Stimulated activated CD4-positive, alpha-beta T cell treated with anti-CD3 and anti-CD28 coated beads, Interleukin-2, amount 100 ng/mL, for 24 hours (primary cell): ENCODE measurements at places on chromosomes 2 and 18.
A peak's percentile ranks its signal among the peaks of the same experiment; 100 is the strongest.

- peak; percentile 70 for DNase-seq
Measured at GRCh38 chr2:73268830-73269685, 15.2 kb downstream of the FBXO41 start.

DNA sequence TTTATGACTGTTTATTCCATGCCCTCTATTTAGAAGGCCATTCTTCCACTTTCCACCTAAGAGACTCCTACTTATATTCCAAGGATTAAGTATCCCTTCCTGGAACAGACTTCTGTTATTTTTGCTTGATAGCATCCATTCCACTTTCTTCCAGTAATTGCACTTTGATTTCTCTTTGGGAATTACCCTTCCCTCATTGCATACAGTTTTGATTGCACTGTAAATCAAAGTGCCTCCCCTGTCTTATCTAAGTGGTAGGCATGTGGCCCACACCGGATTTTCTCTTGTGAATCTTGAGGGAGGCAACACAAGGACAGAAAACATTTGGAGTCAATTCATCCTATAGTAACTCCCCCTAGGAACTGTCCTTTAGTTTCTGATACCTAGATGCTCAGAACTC, 120.4 kb downstream of the PDE11A start:
- DNase-seq = no peak

DNA sequence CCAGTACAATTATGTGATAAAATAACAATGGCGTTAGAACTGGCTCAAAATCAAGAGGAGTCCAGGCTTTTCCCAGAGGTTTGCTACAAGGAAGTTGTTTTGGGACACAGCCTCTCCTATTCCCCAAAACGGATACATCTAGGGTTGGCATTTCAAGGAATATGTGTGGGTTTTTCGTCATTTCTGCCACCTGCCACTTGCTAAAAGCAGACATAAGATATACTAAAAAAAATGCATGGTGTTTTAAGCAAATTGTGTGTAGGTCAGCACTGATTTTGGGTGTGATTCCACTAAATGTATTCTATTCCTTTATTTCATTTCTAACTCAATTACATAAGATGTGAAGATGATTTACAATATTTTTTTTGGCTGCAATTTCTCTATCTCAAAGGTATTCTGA, 36.4 kb upstream of the GCG start:
- DNase-seq = no peak

GRCh38 chr2:39359453-39360038, 77.5 kb downstream of the MAP4K3 start:
- DNase-seq = no peak

- no peak for DNase-seq
Measured at GRCh38 chr2:166485558-166486178, 8.4 kb downstream of the SCN7A start.

- DNase-seq = no peak
Measured at GRCh38 chr2:54430649-54431048, 25.5 kb upstream of the SPTBN1 start.

DNA sequence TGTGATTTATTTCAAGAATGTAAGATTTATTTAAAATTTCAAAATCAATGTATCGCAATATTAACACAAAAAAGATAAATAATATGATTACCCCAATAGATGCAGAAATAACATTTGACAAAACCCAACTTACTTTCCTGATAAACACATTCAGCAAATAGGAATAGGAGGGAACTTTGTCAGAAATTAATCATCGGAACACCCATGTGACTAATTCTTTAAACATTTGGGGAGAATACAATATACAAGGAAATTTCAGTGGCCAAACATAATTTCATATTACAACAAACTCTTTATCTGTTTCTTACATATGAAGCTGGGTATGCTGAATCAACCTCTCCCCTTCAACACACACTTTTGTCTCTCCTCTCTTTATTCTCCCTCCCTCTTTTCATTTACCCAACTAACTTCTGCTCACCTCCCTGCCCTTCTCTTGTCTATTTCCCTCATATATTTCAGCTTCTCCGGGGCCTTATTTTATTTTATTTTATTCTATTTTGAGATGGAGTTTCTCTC, 309.6 kb upstream of the CNTNAP5 start:
- DNase-seq = no peak

DNA sequence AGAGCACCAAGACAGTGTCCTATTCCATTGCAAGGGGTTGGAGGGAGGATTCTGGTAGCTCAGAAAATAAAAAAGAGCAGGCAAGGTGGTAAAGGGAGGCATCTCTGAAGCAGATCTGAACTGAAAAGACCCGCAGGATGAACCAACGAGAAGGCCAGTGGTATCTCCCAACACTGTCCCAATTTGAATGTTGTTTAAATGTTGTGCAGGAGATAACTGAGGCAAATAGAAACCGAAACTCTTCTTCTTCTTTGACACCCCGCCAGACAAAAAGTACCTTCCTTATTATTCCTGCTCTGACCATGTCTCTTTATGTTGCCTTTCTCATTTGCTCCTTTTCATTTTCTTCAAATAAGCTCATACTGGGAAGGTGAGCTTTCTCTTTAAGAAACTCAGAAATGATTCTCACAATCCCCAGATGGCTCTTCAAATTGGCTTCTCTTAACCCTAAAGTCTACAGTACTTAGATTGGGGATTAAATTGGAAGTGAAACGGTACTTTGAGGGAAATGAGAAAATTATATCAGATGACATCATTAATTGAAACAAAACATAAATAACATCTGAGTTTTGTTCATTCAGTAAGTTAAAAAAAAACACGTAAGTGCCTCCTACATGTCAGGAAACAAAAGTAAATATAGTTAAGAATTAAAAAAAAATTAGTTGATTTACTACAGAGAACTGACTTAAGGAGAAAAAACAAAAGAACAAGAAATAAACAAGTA, 143.6 kb downstream of the WDPCP start:
- DNase-seq = no peak

- no peak for DNase-seq
Measured at GRCh38 chr2:174217869-174218268, 30.5 kb downstream of the OLA1 start.

DNA sequence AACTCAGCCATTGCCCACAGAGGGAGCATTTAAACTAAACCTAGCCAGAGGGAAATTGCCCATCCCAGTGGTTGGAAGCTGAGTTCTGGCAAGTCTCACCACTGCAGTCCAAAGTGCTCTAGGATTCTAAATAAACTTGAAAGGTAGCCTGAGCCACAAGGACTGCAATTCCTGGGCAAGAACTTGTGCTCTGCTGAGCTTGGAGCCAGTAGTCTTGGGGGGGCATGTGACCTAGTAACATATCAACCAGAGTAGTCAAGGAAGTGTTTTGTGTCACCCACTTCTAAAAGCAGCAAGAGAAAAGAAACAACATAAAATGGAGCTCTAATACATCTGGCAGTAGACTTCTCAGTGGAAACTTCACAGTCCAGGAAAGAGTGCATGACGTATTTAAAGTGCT, 167.0 kb downstream of the PTH2R start:
- no peak for DNase-seq

GRCh38 chr2:23944527-23944926, 4.3 kb downstream of the UBXN2A start:
- DNase-seq = no peak

- no peak for DNase-seq
Measured at GRCh38 chr2:86305915-86306254, 31.5 kb downstream of the REEP1 start.

- DNase-seq = no peak
Measured at GRCh38 chr18:9824474-9824832, 61.3 kb upstream of the TXNDC2 start.

DNA sequence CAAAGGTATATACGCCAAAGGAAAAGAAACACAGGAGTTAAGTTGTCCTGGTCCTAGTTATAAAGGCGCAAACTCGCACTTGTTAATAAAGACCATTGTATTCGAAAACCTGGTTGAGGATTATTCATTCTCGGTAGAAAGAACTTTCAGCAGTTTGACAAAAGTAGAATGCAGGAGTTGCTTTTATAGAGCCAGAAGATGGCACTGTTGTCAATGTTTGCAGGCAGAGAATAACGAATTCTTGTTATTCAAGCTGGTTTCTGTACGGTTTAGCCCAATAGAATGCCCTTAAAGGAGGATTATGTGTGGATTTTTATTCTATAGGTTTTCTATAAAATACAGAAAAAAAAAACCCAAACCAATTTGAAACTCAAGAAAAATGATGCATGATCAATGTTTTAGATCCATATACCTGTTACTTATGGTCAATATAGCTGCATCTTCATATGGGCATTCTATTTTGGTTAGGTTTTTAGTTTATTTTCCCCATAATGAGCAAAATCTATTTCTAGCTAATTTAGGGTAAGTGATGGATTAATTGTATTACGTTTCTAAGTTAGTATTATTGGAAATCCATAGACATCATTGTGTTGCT, 510.3 kb downstream of the PLCL1 start:
- no peak for DNase-seq

GRCh38 chr18:68263481-68263880, 451.4 kb downstream of the TMX3 start:
- no peak for DNase-seq

- no peak for DNase-seq
Measured at GRCh38 chr2:70420740-70421139, 118.9 kb upstream of the FAM136A start.

GRCh38 chr2:177692783-177693269, 300.3 kb downstream of the AGPS start:
- DNase-seq = no peak

- DNase-seq = no peak
Measured at GRCh38 chr2:19046986-19047780, 311.2 kb downstream of the OSR1 start.

DNA sequence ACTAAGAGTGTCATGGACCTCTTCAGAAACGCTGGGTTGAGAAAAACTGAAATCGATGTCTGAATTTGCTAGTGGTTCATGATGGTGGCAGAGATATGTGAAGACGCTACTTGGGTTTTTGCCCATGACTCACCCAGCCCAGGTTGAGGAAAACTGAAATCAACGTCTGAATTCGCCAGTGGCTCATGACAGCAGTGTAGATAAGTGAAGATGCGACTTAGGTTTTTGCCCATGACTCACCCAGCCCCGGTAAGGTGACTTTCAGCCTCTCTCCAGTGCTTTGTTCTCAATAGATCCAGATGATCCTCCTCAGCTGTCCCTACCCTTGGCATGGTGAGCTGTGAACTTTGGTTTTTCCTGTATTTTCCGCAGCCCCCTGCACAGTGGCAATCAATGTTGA, 105.3 kb upstream of the SIX3 start:
- DNase-seq = peak; percentile 24

GRCh38 chr18:74175658-74176057, 27.3 kb downstream of the TIMM21 start:
- no peak for DNase-seq

GRCh38 chr2:86035376-86035882, 70.3 kb downstream of the POLR1A start:
- DNase-seq = no peak

DNA sequence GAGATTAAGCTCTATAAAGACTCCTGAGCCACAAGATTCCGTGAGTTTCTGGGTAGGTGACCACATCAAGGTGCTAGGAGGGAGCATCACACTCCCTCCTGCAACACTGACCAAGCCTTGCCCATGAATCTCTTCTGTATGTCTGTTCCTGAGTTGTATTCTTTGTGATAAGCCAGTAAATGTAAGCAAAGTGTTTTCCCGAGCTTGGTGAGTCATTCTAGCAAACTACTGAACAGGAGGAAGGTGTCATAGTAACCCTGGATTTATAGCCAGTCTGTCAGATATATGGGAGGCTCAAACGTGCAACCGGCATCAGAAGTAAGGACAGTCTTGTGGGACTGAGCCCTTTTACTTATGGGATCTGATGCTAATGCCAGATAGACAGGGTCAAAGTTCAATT, 346.1 kb upstream of the KYNU start:
- no peak for DNase-seq

GRCh38 chr2:43180897-43181296, 45.5 kb downstream of the ZFP36L2 start:
- no peak for DNase-seq

DNA sequence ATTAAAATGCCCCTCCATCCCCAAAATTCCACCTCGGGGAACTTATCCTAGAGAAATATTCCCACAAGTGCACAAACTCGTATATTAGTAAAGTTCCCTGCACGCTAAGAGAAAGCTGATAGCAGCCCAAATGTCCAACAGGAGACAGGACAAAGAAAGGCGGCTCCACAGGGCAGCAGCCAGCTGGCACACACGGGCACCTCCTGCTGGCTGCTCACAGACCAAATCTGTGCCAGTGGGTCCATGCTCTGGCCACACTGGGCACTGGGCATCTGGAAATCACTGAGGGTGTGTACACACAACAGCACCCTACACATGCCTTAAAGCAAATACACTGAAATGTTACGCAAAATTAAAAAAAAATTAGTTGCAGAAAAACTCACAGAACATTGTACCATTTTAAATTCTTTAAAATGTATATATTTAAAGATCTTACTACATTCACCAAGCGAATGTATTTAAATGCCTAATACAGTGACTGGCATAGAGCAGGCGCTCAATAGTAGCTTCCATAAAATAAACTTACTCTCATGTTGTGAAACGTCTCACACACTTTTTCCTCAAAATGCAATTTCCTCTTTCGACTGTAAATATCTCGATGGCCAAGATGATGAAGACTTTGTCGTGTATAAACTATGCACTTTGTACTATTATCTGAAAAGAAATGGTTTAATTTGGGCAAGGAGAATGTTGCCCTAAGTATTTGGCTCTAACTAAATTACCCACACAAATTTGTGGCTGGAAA, 19.4 kb downstream of the ZNF516 start:
- DNase-seq = no peak

- peak; percentile 93 for DNase-seq
Measured at GRCh38 chr2:237085248-237086221, at the start of gene COPS8. TSS of gene COPS8 (plus strand) at chr2:237085889. CDS start at chr2:237085965, 76 bp downstream.

DNA sequence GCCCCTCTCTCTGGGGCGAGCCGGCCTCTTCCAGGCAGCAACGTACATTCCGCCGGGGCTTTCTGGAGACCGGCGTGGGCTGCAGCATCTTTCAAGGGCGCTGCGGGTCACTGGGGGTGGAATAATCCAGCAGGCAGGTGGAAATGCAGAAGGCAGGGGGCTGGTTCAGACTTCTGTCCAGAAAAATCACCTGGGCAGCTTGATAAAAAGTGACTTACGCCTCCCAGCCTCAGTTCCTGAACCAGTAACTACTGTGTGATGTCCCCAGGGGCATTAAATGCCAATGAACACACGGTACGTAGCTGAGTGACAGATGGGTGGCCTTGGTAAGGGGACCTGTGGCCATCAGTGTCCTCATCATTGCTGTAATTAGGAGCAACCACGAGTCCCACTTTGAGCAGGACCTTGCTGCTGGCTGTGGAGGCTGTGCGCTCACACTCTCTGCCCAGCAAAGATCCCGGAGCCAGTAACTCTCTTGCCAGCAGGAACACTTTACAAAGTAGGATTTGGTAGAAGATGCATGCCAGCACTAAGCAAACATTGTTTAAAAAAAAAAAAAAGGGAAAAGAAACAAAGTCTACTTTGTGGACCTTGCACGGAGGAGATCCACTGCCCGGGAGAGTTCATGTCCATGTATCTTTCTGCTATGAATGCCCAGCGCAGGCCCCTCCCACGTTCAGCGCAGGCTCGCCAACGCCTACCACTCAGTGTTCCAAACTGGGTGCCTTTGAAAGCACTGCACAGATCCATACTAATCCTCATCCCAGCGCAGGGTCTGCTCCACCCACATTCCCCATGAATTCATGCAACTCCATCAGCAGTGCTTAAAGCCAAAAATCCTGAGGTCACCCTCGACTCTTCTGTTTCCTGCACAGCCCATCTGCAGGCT, 177.3 kb downstream of the HDAC4 start:
- no peak for DNase-seq
